ENCODE measurements at places on chromosomes 16 and 17. TPM values are rescaled to one million over a fixed set of nuclear protein-coding genes. Genes with fewer than 3 reads are reported as not detected.

CHMP6 gene
- 14.4 TPM for total RNA-seq

PHF23 gene
- 75.3 TPM for total RNA-seq

CYTH1 gene
- total RNA-seq = 25.5 TPM

ZNF423 gene
- not detected for total RNA-seq

TBC1D26 gene
- not detected for total RNA-seq

NUDT16L1 gene
- 52.4 TPM for total RNA-seq

CHD9NB gene
- total RNA-seq = 1.6 TPM

ITPRIPL2 gene
- total RNA-seq = 30.8 TPM

ZNF19 gene
- total RNA-seq = 5.8 TPM

MYH13 gene
- not detected for total RNA-seq

CAVIN1 gene
- total RNA-seq = 659 TPM

SOX15 gene
- 2.0 TPM for total RNA-seq

NKD1 gene
- total RNA-seq = 0.14 TPM

TMEM114 gene
- total RNA-seq = not detected

Measured in A172 (cell line).